ENCODE measurements at places on chromosomes 13 and 19. TPM values are rescaled to one million over a fixed set of nuclear protein-coding genes. Genes with fewer than 3 reads are reported as not detected.

DNA sequence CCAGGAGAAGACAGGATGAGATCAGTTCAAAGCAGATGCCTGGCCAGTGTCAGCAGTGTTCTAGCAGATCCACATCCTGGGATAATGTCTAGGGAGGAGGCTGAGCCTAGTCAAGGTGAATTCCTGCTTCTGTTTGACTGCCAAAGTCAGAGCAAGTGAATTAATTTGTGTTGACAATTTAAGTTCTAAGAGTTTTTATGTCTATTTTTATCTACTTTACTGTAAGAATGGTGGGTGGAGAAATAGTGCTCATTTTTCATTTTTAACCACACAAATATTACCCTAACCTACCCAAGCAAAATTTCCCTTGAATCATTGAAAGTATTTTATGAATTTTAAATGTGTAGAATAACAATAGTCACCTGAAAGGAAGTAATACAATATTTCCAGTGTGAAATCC is 207.6 kb upstream of the SLC10A2 start:
- DNase-seq, result no peak

Gene TMEM86B
- 28.2 TPM for polyA plus RNA-seq

GRCh38 chr19:44993526-44993925 is 7.7 kb upstream of the RELB start:
- DNase-seq, result no peak

DNA sequence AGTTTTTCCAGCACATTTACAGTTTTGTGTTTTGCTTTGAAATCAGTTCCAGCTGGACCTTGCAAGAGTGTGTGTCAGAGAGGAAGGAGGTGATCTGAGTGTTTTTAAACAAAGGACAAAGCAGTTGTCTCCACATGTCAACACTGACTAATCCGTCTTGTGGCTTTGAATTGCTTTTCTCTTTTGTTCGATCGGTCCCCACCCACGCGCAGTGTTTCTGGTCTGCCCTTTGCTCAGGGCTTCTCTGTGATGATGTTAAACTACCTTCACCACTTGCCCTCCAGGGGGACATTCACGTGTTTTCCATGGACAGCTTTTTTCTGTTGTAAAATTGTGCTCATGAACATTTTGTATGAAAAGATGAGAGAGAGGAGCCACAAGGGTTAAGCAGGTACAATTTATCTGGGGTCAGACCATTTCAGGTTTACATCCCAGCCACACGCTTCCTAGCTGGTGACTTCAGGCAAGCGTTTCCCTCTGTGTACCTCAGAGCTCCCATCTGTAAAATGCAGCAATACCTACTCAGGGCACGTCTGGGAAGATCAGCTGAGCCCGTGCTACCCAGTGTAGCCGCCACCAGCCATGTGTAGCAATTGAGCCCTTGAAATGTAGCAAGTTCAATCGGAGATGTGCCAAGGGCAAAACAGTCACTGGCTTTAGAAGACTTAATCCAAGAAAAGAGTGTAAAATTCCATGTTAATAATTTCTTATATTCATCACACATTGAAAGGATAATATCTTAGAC is 13.5 kb upstream of the PLA2G4C start:
- DNase-seq, result no peak

DNA sequence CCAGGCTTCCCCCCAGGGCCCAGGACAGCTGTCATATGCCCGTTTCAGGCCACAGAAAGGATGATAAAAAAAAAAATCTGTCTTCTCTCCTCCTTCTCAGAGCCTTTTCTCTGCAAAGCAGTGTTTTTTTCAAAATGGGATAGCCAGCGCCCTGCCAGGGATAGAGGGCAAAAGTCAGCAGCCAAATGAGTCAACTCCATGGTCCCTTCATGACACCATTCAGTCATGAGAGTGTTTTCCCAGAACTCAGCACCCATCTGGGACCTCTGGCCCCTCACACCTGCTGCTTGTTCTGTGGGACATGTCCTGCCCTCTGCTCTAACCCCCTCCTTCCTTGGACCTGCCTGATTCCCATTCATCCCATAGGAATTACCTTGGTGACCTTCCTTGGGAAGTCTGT is 95.0 kb downstream of the CYSLTR2 start:
- DNase-seq, result no peak

DNA sequence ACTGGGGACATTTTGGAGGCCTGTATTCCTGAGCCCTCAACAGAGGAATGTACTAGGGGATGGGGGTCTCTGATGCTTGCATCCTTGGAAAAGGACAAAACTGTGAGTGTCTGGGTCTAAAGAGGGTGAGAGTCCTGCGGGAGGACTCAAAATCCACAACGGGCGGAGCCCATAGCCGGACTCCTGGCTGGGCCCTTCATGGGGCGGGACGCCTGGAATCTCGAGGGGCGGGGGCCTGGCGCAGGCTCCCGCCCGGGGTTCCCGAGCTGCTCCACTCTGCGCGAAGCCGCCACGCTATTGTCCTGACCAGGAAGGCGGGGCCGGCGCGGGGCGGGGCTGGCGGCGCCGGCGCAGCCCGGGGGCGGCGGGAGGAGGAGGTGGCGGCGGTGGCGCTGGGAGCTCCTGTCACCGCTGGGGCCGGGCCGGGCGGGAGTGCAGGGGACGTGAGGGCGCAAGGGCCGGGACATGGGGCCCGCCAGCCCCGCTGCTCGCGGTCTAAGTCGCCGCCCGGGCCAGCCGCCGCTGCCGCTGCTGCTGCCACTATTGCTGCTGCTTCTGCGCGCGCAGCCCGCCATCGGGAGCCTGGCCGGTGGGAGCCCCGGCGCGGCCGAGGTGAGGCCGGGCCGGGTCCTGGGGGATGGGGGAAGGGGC is at the start of gene APLP1:
TSS of gene APLP1 (plus strand) at position 403 of the 651 bp plus-strand sequence. CDS start at position 466, 63 bp downstream.
- peak; percentile 88 for DNase-seq

GRCh38 chr13:47545201-47546024 is 455.7 kb downstream of the SUCLA2 start:
- DNase-seq, result no peak

Gene HSPH1
- polyA plus RNA-seq, result 25.8 TPM

Gene IFNL1
- polyA plus RNA-seq, result not detected

DNA sequence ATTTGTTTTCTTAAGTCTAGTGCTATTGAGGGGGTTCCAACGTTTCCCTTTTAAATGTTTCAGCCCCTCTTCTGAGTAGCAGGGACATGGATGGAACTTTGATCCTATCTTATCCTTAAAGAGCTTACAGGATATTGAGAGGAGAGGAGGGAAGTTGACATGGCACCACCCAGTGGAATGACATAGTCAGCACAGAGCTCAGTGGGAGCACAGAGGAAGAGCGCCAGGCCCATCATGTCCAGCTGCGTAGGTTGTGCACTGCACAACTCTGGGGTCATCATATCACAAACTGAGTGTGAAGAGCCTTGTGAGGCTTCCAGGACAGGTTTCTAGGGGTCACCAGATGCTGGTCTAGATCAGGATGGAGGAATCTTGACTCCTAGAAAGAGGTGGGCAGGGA is 4.6 kb upstream of the CDC42EP5 start:
- DNase-seq, result no peak

GRCh38 chr13:46158983-46159382 is 23.0 kb downstream of the LCP1 start:
- no peak for DNase-seq

- DNase-seq, result no peak
Observed at GRCh38 chr13:32883474-32883873, 132.7 kb upstream of the KL start.

DNA sequence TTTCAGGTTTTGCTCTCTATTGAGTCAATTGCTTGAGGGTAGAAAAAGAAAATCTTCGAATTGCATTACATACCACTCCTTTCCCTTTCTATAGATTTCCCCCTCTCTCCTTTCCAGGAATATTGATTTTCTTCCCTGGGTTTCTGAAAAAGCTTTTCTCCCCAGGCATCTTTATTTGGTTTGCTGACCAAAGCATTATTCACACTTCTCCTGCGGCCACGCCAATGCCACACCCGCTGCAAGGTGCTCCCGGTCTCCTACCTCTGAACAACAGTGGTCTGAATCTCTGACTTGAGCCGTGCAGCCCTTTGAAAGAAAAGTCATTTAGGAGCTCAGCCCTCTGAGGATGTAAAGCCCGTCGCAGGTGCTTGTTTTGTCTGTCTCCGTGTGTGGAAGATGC is 350.9 kb upstream of the TMTC4 start:
- DNase-seq, result no peak

DNA sequence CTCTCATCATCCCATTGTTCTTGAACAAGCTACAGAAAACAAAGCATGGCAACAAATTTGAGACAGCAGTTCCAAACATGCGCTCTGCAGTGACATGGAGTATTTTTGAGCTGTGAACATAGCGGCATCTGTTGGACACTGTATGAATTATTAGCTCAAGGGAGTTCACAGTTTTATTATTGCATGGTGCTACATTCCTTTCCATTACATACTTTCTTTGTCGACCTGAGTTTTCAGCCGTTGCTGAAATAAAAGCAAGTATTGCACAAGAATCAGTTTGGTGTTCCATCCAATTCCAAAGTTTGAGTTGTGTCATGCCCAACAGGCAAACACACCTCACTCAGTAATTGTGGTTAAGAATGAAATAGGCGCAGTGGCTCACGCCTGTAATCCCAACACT is 30.1 kb upstream of the METTL21C start:
- no peak for DNase-seq

Gene ZNF471
- polyA plus RNA-seq, result 1.4 TPM

DNA sequence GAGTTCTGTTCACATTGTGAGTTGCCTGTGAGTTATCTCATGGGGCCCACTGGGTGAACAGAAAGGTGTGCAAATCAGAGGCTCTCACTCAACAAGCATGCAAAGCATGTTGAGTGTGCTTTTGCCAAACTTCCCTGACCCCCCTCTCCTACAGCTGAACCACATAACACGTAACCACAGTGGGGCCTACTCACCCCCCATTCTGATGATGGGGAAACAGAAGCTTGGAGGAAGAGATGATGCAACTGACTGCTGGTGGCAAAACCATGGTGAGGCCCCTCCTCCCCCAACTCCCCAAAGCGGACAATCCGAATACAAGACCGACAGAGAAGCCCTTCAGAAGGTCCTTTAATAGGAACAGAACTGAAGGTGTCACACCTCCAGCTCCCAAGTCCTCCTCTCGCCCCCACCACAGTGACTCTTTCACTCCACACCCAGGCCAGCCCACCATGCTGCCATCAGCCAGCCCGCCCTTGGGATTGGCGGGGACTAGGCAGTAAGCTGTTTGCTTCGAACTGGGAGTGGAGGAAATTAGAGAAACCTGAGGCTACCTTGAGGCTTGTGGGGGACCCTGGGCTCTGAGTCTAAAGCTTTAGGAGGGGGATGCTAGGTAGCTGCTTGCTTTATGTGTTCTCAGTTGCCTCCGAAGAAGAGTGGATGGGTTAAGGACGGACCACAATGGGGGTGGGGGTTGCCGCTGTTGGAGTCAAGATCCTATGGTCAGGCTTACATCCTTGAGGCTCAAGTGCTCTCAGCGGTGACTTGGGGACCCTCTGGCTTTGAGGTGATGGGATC is 3.8 kb downstream of the ZNF784 start:
- no peak for DNase-seq

Gene NTN5
- 1.1 TPM for polyA plus RNA-seq

GRCh38 chr13:45195421-45195820 is 5.4 kb downstream of the KCTD4 start:
- DNase-seq, result no peak

Gene MBD3L3
- not detected for polyA plus RNA-seq

Gene RTBDN
- not detected for polyA plus RNA-seq

GRCh38 chr19:10858204-10858828 is 10.1 kb downstream of the C19orf38 start:
- no peak for DNase-seq

- peak; percentile 90 for DNase-seq
Observed at GRCh38 chr19:1672038-1672768, 19.8 kb upstream of the TCF3 start.

GRCh38 chr19:55304279-55304978 is 20.6 kb downstream of the BRSK1 start:
- DNase-seq, result no peak

DNA sequence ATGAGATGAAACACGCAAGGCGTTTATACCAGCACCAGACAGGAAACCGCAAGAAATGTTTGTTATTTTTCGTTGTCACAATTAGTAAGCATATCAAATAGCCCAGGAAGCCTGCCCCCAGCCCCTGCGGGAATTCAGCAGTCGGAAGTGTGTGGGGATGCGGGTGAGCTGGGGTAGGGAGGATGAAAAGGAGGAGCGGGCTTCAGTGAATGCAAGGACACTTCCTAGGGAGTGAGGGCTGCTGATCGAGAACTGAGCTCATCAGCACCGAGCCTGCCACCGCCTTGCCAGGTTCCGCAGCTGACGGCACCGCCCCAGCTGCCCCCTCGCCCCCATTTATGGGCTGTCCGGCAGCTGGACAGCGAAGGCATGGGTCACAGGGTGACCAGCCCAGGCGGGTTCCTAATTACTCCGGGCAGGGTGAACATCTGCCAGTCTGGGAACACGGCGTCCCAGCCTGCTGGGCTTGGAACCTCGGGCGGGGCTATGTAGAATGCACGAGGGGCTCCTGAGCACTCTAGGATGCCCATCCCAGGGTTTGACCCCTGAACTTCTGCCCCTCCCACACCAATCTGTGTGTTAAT is 1.6 kb upstream of the BEST2 start:
- DNase-seq, result no peak

Gene TYROBP
- polyA plus RNA-seq, result 446 TPM

GRCh38 chr19:8142513-8142900 is 6.9 kb downstream of the FBN3 start:
- DNase-seq, result no peak

DNA sequence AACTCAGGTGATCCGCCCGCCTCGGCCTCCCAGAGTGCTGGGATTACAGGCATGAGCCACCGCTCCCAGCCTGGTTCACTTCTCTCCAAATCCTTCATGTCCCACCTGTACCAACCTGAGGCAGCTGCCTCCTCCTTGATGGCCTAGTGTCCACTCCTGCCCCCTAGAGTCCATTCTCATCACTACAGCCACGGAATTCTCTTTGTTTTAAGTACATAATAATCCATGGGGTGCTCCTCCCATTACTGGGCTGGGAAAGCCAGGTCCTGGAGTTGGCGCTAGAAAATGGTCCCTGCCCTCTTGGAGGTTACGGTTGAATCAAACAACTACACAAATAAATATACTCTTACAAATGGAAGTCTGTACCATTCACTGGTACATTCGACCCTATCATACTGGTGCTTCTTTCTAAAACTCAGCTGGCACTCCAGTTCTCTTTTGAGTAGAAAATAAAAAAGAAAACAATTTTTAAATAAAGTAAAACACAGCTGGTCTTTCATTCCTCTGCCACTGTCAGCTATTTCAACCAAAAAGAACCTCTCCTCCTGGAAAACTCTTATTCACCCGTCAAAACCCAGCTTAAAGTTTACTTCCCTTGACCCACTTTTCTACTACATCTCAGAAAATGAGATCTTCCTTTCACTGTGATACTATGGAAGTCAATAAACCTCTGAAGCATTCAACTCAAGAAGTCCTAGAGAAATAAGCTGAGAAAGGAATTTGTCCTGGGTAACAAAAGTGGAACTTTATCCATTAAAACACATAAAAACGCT is 22.4 kb upstream of the ARHGEF18 start:
- no peak for DNase-seq

Gene MISP3
- 1.9 TPM for polyA plus RNA-seq
